ENCODE measurements at places on chromosomes 2 and 18. TPM values are rescaled to one million over a fixed set of nuclear protein-coding genes. Genes with fewer than 3 reads are reported as not detected.

Gene FMNL2
- total RNA-seq: 11.3 TPM

DNA sequence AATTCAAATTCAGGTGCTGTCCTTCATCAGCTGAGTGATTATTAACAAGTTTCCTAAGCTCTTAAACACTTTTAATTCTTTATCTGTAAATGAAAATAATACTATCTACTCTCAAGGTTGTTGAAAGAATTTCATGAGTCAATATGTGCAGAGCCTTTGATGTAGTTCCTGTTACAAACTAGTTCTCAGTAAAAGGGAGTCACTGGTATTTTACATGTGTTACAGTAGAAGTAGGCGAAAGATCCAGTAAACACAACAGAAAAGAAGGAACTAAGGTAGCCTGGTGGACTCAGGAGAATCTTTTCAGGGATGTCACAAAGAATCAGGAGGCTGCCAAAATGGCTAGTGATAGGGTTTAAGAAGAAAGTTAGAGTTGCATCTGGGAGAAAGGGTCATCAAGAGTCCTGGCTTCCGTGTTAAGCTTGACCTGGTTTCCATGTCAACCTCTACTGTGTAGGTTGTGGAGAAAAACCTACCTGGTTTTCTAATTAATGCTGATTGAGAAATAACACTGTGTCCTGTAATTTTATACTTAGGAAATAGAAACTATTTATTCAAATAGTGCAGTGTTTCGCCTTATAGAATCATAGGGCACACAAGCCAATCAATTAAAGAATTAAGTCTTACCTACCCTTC, 58.3 kb upstream of the TRIB2 start:
- no peak for DNase-seq

- no peak for DNase-seq
Observed at GRCh38 chr2:221671515-221671914, 99.4 kb upstream of the EPHA4 start.

- DNase-seq: peak; percentile 28
Observed at GRCh38 chr2:160293391-160294091, 93.5 kb upstream of the ITGB6 start.

Gene CCDC148
- total RNA-seq: 1.1 TPM

Gene LYPD1
- 0.35 TPM for total RNA-seq

- DNase-seq: no peak
Observed at GRCh38 chr2:234492717-234493485, 4.0 kb downstream of the ARL4C start.

GRCh38 chr2:10186868-10187535, 64.5 kb downstream of the RRM2 start:
- DNase-seq: no peak

Gene CABLES1
- total RNA-seq: 20.4 TPM

- no peak for DNase-seq
Observed at GRCh38 chr2:193900292-193900691, 1705.6 kb upstream of the TMEFF2 start.

DNA sequence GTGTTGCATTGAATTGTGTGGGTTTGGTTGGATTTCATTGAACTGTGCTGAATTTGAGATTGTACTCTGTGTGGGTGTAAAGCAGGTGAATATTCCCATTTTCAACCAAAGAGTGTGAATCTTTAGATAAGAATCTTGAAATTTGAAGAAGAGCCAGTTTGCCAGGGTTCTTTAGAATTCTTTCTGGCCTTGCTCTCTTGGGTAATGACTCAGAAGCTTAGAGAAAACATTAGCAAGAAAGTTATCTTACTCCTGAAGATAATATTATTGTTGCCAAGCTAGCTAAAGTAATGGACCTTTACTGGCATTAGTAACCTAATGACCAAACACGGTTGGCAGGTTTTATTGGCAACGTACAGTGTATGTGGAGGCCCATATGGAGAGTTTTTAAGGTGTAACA, 46.4 kb upstream of the SIX3 start:
- no peak for DNase-seq

DNA sequence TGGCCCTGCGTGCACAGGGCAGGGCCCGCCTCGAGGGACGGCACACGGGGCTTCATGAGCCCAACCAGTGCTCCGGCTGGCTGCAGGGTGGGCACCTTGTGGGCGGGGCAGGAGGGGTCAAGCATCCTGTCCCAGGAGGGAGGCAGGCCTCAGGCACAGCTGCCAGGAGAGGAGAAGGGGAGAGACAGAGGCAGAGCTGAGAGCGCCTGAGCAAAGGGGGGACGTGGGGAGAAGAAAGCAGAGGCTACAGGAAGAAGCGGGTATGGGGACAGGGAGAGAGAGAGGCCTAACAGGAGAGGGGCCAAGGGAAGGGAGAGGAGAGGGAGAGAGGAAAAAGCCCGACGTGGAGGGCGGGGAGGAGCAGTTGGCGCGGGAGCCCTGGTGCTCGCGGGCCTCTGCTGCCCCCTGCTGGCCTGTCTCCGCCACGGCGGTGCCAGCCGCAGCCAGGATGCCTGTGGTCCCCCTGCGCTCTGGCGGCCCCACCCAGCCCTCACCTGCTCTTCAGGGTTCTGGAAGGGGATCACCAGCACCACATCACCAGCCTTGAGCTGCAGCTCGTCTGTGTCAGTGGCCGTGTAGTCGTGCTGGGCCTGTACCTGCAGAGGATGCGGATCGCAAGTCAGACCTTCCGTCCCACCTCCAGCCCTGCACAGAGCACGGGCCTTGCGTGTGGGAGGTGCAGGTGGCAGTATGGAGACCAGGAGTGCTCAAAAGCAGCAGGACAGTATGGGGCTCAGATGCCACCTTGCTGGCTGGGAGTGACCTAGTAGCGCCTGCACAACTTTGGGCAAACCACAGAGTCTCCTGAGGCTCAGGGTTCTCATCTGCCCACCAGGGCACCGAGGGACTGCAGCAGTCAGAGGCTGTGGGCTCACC, 56.8 kb downstream of the BIN1 start:
- DNase-seq: peak; percentile 69

Gene PLCL1
- total RNA-seq: 19.1 TPM

DNA sequence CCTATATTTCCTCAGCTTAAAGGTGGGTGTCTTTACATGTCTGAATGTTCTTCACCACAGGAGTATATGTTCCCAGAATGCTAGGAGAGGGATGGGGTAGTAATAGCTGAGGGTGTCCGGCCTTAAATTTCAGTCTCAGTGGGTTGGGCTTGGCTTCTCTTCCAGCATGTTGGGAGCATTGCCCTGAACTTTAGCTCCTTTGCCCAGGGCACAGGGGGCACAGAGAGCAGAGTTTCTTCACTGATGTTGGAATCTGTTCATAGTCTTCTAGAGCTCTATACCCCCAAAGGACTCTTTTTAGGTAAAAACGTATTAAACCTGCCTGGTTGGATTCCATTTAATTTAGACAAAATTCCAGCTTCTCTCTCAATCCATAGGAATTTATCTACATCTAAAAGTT, 154.4 kb upstream of the GCFC2 start:
- no peak for DNase-seq

- peak; percentile 23 for DNase-seq
Observed at GRCh38 chr2:146927080-146927711, 917.6 kb upstream of the ACVR2A start.

Gene SERPINB12
- not detected for total RNA-seq

DNA sequence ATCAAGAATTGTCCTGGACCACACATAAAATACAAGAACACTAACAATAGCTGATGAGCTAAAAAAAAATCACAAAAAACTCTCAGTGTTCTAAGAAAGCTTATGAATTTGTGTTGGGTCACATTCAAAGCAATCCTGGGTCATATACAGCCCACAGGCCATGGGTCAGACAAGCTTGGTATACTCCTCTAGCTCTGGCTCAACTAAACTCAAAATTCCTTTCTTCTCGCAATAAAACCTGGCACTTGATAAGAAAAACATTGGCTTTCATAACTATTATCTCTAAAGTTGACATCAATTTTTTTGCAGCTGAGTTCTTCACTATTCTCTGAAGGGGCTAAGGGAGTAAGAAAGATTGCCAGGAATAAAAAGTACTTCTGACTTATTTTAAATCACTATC, 38.3 kb downstream of the FBXO48 start:
- DNase-seq: no peak

DNA sequence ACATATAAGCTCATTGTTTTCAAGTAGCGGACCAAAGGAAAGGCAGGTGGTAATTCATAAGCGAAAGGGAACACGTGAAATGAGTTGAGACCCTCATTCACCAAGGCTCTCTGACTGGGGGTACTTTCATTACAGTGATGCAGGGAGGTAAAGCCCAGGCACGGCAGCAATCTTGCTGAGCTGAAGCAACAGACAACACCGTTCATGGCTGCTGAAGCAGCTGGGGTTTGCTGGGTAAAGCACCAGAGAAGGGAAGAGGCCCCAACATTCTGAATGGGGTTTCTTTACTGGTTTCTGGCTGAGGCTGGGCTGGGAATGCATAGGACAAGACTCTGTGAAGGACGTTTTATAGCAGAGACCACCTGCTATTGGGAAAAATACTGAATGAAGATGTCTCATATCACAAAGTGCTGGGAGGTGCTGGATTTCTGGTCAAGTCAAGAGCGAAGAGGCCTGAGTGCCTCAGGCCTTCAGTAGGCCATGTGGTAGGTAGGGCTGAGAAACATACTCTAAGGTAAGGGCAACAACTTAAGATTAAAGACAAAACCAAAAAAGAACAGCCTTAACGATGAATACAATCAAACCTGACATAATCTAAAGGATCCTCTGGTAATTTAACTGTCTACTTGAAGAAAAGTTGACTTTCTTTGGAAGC, 324.7 kb upstream of the PIK3C3 start:
- no peak for DNase-seq

- DNase-seq: no peak
Observed at GRCh38 chr2:80026040-80026729, 278.4 kb downstream of the LRRTM1 start.

DNA sequence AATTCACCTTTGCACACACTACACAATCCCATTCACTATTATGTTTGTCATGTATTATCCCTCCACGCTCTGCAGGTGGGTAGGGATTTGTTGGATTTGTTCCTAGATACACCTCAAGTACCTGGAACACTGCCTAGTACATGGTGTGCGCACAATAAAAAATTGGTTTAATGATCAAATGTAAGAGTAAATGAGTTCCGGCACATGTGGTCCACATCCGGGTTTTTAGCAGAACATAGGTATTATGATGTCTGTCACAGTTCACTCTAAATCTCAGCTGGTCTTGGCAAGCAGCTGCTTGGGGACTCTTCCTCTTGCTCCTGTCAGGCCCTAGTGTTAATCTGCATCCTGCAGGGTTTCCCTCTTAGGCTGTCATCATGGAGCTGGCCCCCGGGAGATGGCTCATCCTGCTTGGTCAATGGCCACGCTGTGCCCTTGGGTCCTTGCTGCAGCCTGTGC, 21.8 kb upstream of the IL1R1 start:
- no peak for DNase-seq

DNA sequence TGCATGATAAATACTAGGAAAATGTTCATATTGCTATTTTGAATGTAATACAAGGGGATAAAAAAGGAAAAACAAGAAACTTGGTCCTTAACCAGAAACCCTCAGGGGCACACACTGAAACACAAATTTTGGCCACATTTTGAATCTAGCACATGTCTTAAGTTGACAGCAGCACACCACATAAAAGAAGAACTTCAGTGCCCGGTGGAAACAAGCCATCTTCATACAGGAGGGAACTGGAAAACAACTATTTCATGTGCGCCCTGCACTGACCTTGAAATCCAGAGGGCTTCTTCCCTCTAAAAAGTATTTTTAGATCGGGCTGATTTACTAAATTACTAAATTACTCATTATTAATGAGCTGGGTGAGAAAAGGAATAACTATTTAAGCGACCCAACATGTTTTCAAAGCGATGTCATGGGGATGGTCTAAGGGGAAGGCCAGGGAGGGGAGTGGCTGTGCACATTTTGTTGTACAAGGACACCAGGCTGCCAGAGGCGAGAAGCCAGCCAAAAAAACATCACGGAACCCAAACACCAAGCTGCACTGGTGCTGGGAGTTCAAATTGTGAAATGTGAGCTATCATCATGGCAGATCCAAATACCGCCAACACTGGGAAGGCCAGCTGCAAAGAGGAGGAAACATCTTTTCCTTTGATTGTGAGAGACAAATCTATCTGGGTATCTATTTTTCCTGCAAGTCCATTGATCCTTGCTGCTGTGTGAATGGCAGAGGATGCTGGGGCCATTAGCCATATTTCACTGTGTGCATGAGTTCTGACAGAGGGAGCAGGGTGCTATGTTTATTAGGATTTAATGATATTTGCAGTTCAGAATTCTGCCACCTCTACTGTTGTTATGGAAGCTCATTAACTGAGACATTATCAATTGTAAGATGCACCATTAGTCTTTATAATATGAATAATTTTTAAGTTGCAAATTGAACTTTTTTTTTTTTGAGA, 150.7 kb upstream of the LMAN1 start:
- no peak for DNase-seq

DNA sequence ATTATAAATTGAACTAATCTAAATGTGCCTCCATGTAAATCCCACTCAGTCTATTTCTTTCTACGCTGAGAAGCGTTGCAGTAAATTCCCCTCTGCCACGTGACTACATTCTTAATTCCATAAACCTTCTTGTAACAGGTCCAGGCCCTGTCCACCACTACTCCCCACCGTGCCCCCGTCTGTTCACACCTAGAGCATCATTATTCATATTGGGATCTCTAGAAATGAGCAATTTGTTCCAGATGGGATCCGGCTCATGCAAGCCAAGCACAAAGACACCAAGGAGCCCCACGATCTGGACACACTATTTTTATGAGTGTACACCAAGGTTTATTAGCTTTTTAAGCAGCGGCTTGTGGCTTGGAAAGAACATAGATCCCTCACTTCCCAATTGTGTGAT, 38.2 kb downstream of the BOLA3 start:
- no peak for DNase-seq

GRCh38 chr18:12968115-12968514, 20.3 kb downstream of the SEH1L start:
- DNase-seq: no peak

Gene RESP18
- not detected for total RNA-seq

DNA sequence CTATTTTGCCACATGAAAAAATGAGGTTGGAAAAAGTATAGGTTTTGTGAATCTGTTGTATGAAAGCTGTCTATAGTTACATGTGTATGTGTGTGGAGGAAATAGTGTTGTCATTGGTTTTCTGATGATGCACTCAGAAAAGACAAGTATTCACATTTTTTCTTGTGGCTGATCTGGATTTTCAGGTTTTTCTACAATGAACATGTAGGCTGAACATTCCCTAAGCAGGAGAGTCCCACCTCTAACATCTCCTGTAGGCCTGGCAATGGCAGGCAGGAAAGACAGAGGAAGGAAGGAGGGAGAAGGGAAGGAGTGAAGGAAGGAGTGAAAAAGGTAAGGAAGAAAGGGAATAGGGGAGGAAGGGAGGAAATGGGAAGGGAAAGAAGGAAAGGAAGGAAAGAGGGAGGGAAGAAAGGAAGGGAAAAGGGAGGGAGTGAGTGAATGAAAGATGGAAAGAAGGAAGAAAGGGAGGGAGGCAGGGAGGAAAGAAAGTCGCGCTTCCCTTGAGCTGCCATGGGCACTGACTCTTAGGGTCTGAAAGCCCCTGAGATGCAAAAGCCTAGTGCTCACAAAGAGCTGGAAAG, 495 bp upstream of the IL36RN start:
- no peak for DNase-seq

Gene VRK2
- total RNA-seq: 24.2 TPM
